NCI-H69 (cell line): ENCODE measurements at places on chromosomes 1 and 21.

DNA sequence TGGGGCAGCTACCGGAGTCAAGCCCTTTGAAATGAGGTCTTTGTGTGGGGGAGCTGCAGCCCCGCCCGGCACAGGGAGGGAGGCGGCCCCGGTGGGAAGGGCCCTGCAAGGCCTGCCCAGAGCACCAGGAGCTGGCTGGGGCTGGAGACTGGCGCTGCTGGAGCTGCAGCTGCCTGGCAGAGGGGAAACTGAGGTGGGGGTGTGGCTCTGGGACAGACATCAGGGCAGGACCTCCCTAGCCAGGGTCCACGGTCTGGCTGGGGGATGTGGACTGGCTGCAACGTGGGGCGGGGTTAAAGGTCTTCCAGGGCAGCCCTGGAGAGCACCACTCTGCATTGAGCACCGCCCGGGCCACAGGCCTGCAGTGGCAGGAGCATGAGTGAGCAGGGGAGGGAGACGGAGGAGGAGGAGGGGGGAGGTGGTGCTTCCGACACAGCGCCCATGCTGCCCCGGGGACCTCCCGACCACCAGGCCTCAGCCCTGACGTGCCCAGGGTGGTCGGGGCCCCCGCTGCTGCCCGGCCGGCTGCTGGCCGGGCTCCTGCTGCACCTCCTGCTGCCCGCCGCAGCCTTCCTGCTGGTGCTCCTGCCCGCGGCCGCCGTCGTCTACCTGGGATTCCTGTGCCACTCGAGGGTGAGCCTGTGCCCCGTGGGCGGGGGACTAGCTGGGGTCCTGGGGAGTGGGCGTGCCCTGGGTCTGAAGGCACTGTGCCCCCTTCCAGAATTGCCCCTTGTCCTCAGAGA, 4.8 kb upstream of the ANKRD65 start:
- DNase-seq, result no peak

GRCh38 chr21:45607021-45607908, 36.3 kb upstream of the PCBP3 start:
- DNase-seq, result no peak

DNA sequence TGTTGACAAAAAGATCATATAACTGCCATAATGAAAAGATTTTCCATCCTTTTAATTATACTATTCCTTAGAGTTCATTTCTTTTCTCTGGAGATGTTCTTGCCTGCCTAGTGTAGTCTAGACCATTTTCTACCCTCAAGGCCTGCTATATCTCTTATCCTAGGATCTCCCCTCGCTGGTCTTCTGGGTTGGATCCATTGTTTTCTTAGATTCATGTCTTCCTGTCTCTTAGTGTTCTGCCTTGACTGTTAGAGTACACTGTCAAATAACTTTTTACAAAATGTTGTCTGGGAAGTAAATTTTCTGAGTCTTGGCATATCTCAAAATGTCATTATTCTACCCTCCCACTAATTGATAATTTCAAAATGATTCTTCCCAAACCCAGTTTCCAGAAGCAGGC, 66.6 kb downstream of the TRAF5 start:
- DNase-seq, result no peak

DNA sequence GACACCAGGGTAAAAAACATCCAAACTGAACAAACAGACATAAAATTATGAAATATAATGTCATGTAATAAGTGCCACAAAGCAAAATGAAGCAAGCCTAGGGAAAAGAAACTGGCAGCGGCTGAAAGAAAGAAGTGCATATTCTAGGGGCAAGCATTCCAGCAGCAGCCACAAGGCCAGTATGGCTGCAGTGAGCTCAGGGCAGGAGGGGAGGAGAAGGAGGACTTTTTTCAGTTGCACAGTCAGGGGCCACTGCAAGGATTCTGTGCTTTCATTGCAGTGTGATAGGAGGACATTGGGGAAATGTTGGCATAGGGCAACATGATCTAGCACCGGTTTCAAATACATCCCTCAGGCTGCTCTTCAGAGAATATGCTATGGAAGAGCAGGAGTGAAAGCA, 263.8 kb downstream of the NEGR1 start:
- DNase-seq, result no peak

DNA sequence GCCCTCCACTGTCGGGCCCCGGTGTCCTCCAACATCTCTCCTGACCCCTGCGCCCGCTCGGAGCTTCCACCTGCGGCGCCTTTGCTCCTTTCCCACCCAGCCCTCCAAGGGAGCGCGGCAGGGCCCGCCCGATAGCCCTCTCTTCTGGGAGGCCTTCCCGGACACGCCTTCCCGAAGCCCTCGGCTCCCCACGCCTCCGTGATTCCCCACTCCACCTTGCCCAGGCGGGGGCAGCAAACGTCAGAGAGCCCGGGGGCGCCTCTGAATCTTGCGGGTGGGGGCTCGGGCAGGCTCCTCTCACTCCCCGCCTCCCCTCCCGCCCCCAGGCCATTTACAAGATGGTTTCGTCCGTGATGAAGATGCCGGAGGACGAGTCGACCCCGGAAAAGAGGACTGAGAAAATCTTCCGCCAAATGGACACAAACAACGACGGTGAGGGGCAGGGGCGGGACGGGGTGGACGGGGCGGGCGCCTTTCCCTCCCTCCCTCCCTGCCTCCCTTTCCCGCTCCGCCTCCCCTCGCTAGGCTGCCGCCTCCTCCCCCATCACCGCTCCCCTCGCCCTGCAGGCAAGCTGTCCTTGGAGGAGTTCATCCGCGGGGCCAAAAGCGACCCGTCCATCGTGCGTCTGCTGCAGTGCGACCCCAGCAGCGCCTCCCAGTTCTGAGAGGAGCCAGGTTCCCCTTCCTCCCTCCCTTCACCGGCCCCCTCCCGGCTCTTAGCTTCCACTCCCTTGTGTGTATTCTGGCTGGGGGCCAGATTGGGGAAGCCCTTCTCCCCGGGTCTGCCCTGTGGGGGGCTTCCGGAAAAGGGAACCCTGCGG, 7.1 kb downstream of the HPCA start:
- DNase-seq, result peak; percentile 85

GRCh38 chr21:37843191-37843590, 73.1 kb downstream of the KCNJ6 start:
- DNase-seq, result no peak

DNA sequence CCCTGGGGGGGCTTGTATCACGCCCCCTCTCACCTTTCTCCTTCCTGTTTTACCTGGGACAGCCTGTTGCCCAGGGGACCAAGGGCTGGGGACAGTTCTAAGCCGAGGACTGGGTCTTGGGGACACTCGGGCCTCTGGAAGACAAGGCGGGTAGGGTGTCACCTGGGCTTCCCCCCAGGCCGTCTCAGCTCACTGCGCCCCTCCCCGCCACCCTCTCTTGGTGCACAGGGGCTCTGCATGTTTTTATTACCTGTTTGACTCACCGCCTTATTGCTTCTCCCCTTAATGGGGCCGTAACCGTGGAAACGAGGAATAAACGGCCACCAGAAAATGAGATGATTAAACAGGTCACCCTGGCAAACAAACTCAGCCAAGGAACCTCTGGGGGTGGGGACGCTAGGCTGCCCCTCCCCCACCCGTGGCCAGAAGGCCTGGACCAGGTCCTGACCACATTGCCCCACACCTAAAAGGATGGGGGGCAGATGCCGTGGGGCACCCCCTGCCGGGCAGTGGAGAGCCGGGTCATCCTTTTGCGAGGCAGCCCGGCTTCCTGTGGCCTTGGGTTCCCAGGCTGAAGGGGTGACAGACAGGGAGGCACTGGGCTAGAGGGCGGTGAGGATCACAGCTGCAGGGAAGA, 109.9 kb downstream of the CASZ1 start:
- peak; percentile 89 for DNase-seq

- no peak for DNase-seq
Measured at GRCh38 chr1:33314416-33314815, 6.5 kb downstream of the A3GALT2 start.
